ENCODE measurements at places on chromosomes 1 and 21.

DNA sequence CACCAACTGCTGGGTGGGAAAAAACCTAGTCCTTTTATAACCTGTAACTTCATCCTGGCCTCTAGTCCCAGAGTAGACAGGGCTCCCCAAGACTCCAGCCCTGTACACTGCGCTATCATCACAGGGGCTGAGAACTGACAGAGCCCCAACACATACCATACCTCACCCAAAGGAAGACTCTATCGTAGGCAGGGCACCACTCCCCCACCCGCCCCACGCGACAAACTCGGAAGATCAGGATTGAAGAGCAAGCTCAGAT, 15.8 kb downstream of the INPP5B start:
- DNase-seq, result no peak

DNA sequence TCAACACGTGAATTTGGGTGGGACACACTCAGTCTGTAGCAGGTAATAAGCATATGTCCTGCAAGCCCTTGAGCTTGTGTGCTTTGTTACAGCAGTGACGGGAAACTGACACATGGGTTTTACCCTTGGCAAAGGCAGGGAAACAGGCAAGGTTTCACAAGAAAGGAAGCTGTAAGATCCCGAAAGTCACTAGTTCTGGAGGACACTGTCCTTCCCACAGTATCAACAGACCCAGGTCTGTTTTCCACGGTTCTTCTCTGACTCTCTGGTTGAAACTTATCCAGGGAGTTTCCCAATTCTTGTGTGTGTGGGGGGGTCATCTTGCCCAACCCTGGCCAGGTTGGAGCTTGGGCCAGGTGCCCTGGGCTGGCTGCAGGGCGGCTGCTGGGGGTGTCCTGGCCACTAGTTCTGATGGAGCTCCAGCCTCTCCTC, 29.3 kb upstream of the ZBTB21 start:
- no peak for DNase-seq

GRCh38 chr1:27598295-27598687, 5.7 kb downstream of the AHDC1 start:
- no peak for DNase-seq

DNA sequence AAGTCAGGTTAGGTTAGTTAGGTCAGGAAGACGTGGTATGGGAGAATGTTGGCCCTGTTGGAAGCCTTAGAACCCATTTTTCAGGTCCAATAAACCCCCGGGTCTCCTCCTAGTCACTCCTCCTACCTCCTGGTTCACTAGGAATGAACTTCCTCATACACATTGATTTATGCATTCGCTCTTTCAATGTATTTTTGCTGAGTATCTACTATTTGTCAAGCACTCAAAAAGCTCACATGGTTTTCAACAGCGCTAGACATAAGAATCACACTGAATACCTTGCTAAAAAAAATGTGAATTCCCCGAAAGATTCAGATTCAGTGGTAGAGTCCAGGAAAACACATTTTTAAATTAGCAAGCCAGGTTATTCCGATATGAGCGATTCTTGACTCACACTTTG, 85.8 kb upstream of the LRRN2 start:
- no peak for DNase-seq

DNA sequence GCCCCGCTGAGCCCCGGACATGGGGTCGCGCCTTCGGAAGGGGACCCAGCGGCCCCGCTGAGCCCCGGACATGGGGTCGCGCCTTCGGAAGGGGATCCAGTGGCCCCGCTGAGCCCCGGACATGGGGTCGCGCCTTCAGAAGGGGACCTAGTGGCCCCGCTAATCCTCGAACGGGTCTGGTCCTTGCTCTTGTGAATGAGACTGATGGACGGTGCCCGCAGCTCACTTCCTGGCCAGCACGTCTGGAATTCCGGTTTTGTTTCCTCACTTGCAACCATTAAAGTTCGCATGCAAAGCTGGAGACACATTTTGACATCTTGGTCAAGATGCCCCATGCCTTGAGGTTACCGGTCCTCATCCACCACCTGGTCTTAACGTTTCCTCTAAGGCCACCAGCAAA, 5.6 kb downstream of the WRAP73 start:
- DNase-seq, result no peak

GRCh38 chr1:200888349-200888838, 6.3 kb upstream of the INAVA start:
- DNase-seq, result no peak

DNA sequence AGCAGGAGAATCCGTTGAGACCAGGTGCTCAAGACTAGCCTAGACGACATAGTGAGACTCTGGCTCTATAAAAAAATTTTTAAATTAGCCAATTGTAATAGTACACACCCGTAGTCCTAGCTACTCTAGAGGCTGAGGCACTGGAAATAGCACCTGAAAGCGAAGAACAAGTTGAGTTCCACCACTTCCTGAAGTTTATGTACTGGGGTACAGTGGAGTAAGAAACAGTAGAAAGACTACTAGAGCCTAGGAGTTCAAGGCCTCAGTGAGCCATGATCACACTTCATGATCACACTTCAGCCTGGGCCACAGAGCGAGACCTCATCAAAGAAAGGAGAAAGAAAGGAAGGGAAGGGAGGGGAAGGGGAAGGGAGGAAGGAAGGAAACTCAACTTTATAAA, 19.8 kb downstream of the RSBN1 start:
- no peak for DNase-seq

GRCh38 chr1:25096307-25097150, 135.8 kb downstream of the SYF2 start:
- DNase-seq, result no peak

DNA sequence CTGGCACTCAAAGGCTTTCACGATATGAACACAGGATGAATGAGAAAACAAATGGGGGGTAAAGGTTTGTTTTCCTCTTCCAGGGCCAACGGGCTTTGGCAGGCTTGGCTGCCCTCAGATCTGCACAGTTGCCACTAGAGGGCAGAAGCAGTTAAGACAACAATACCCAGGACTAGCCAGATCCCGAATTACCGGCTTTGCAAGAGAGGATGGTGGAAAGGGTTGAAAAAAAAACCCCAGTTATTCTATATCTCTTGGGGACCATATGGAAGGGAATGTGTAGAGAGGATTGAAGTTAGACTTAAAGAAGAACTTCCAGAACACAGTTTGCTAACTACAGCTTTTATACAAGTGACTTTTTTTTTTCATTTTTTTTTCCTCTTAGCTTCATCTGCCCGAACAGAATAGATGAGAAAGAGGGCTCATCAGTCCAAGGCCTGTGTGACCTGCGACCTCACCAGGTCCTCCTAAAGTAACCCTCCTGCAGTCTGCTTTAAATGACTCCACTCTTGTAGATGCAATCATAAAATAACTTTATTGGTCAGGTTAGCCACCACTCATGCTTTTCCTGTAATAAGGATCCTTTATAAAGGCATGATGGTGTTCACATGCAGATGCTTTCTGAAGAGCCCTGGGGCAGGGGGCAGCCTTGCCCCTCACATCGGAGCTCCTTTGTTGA, 10.7 kb downstream of the FMOD start:
- DNase-seq, result no peak

- DNase-seq, result no peak
Observed at GRCh38 chr21:21226472-21226871, 228.3 kb downstream of the NCAM2 start.

GRCh38 chr1:113388621-113389358, 1.5 kb upstream of the MAGI3 start:
- DNase-seq, result no peak

- no peak for DNase-seq
Observed at GRCh38 chr1:76542359-76542758, 324.9 kb upstream of the ST6GALNAC5 start.

DNA sequence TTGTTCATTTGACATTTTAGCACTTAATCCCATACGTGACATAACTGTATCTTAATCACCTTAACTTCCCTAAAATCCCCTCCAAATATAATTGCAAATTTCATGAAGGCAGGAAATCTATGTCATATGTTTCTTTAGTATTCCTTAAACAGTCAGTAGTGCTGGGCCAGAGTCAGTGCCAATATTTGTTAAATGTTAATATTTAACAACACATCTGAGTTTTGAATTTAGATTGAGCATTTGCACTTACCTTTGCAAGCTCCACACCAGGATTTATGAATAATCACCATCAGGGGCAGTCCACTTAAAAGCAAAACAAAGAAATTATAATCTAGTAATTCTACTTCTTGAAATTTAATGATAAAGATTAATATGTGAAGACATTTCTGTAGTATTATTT, 5.3 kb downstream of the KTI12 start:
- no peak for DNase-seq

DNA sequence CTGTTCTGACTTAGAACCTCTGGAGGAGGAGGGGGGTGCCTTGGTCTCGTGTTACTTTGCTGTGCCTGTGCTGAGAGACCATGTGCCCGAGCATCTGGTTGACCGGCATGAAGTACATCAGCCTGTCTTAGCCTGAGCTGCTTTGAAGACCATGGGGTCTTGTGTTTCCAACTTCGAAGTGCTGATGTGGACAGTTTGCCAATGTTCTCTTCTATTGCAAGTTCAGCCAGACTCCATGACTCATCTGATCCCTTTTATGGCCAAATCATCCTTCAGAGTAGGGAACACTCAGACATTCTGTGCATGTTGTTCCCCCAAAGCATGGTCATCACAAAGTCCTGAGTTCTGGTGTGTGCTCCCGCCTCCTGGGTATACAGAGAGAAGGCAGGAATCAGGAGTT, 6.0 kb upstream of the PLA2G2C start:
- DNase-seq, result no peak

DNA sequence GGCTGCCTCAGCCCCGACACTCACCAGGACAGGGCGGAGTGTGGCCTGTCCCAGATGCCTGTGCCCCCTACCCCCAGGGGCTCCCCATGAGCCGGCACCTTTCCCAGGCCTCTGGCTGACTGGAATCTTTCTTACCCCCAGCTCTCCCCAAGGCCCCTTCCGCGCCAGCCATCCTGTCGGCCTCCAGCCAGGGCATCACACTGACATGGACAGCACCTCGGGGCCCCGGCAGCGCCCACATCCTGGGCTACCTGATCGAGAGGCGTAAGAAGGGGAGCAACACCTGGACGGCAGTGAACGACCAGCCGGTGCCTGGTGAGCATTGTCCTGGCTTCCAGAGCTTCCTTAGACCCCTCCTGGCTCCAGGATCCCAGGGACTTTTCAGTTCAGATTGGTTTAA, 26.5 kb downstream of the IGFN1 start:
- no peak for DNase-seq

DNA sequence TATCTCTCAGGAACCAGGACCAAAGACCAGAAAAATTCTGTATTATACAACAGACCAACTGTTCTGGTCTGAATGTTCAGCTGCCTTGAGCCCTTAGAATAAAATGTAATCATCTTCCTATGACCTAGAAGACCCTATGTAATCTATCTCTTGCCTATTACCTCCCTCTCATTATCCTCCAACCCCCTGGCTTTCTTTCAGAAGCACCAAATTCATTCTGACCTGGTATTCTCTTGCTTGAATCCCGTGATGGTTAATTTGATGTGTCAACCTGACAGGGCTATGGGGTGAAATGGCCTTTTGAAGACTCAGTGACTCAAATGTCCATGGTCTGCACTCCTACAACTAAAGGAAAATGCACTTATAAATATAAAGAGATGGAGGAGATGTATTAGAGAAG, 21.8 kb upstream of the FBXO28 start:
- no peak for DNase-seq

- no peak for DNase-seq
Observed at GRCh38 chr1:31501505-31501904, 74.8 kb upstream of the TINAGL1 start.

DNA sequence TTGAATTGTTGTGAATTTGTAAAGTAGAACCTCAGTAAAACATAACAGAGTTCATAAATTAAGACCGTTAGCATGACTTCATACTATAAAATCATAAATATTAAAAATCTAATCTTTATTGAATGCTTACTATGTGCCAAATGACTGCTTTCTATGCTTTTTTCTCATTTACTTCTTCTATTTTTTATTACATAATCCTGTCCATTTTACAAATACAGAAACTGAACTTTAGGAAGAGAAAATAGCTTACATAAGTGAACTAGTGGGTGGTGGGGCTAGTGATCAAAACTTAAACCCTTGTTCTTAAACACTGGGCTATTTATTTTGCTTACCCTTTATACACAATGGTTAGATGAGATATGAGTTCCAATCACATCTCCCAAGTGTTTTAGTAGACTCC, 122.3 kb downstream of the ZC3H11B start:
- no peak for DNase-seq

DNA sequence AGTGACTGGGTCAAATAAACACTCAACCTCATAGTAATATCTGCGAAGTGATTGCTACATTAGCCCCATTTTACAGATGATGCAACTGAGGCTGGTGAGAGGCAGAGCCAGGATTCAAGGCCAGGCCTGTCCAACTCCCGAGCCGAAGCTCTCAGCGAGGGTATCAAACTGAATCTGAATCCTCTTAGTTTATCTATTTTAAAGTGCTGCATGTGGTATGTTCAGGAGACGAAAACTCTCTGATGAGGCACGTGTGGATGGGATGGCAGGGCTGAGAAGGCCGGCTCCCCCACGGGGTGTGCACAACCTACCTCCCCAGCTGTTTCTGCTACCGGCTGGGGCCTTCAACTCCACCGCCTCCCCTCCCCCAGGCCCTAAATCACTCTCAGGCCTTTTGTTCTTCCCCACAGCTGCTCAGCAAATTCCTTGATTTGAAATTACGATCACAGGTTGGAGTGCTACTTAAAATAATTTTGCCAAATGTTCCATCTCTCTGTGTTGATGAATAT, 171.8 kb downstream of the TOMM20 start:
- no peak for DNase-seq

- DNase-seq, result no peak
Observed at GRCh38 chr1:216119600-216119999, 303.6 kb downstream of the USH2A start.

DNA sequence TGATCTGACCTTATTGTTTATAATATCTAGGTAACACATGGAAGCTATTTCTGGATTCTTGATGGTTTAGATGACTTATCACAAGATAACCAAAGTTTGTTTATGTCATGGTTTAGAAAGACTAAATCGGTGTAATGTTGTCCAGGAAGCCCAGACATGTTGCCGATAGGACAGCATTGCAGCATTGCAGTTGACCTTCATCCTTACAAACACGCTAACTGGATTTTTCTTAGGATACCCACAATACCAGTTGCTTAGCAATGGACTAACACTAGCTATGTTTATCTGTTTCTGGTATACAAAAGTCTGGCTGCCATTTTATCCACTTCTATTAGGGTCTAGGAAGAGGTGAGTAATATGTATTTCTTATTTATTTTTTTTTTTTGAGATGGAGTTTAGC, 11.7 kb upstream of the DPH5 start:
- DNase-seq, result no peak

GRCh38 chr1:172905452-172905851, 145.3 kb downstream of the TNFSF18 start:
- DNase-seq, result no peak

- DNase-seq, result no peak
Observed at GRCh38 chr1:212104586-212105325, 69.2 kb downstream of the DTL start.

GRCh38 chr1:28139025-28139712, 37.3 kb downstream of the PTAFR start:
- no peak for DNase-seq

- DNase-seq, result no peak
Observed at GRCh38 chr1:86436041-86436440, 12.1 kb downstream of the CLCA2 start.

GRCh38 chr1:8962812-8963530, 17.3 kb downstream of the CA6 start:
- DNase-seq, result no peak

- DNase-seq, result no peak
Observed at GRCh38 chr1:228494044-228494353, 6.8 kb downstream of the RNF187 start.

GRCh38 chr1:201584471-201585092, 45.7 kb downstream of the NAV1 start:
- no peak for DNase-seq

- no peak for DNase-seq
Observed at GRCh38 chr1:80436851-80437250, 1363.9 kb upstream of the ADGRL2 start.

All from activated gamma-delta T cell (primary cell).